ENCODE measurements at places on chromosomes 4 and X.

DNA sequence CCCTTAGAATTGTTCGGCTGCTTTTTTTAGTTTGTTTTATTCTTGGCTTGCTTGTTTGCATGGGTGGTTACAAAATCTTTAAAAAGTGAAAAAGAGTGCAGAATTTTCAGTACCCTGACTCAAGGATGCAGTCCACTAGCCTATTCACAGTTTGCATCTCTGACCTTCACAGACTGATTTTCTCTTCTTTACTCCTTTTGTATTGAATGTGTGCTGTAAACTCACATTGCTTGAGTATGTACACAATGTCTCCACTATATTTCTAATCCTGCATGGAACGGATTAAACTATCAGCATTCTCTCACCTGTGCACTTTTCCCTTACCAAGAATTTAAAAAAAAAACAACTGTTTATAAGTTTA, 22.2 kb upstream of the GPM6A start:
- DNase-seq = no peak

DNA sequence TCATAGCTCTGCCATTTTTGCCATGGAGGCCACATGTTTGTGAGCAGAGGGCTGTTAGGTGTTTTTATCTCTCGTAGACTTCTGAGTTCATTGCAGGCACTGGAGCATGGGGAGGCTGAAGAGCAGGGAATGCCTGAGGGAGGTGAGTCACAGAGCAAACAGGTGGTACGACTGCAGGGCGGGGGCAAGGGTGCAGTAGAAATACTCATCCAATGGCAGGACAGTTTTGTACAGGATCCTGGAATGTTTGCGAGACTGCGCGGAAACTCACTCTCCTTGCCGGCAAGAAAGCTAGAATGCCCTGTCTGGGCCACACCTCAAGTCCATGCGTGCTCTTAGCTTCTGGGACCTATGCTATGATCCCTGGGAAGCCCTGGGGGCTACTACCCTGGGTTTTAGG, 20.0 kb upstream of the VCX2 start:
- DNase-seq = no peak

DNA sequence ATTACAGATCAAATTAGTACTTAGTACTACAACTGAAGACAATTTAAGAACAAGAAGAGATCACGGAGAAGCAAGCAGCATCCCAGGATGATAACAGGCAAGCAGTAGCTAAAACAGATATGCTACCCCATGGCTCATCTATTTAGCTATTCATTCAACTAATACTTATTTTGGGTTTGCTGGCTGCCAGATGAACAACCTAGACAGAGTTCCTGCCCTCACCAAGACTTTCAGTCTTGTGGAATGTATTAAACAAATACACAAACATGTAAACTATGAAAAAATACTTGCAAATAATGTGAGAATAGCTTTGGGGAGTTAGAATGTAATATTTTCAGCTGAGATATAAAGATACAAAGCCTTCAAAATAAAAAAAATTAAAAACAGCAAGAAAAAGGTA, 2.4 kb upstream of the CORIN start:
- DNase-seq = no peak

GRCh38 chr4:42627885-42628646, 28.8 kb downstream of the ATP8A1 start:
- no peak for DNase-seq

GRCh38 chrX:1463581-1463980, 10.9 kb upstream of the ASMTL start:
- no peak for DNase-seq

GRCh38 chr4:38101563-38101962, 141.4 kb downstream of the PTTG2 start:
- DNase-seq = peak; percentile 71

GRCh38 chrX:124347242-124347641, 879 bp downstream of the SH2D1A start:
- no peak for DNase-seq

- no peak for DNase-seq
Measured at GRCh38 chrX:7286168-7286837, 138.3 kb upstream of the PUDP start.

GRCh38 chr4:155907556-155907955, 4.1 kb downstream of the TDO2 start:
- DNase-seq = no peak

- DNase-seq = peak; percentile 21
Measured at GRCh38 chr4:121252224-121252806, 88.2 kb upstream of the TNIP3 start.

GRCh38 chr4:112704322-112704721, 67.4 kb downstream of the LARP7 start:
- DNase-seq = no peak

DNA sequence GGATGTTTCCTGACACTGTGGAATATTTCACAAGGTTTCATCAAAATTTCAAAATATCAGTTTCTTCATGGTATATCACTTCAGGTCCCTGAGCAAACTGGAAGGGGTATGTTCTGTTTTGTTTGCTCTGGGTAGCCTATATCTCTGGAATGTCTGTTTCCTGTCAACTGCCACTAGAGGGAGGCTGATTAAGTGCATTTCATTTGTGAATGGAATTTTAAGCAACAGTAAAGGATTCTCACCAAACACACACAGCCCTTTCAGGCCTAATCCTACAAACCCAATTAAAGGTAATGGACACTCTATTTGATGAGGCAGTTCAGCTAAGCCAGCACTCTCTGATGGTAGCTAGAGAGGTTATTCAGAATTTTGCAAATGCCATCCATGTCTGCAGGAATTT, 307.1 kb downstream of the TEX13A start:
- DNase-seq = no peak

- no peak for DNase-seq
Measured at GRCh38 chrX:114787061-114787460, 203.2 kb downstream of the HTR2C start.

GRCh38 chr4:53529025-53529424, 62.3 kb downstream of the LNX1 start:
- DNase-seq = no peak

DNA sequence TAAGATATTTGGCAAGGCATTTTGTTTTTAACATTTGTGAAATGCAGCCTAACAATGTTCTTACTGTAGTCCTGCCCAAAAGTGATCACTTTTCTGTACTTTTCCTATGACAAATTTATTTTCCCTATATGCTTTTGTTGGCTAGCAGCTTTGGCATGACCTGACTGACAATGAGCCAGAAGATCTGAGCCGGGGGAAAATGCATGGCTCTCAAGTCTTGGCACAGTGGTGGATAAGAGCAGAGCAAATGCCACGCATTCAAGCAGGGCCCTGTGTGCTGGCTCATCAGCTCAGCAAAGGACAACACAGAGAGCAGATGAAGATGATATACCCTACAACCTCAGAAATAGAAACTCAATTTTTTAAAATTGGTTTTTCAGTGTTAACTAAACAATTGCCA, 187.3 kb downstream of the ANAPC10 start:
- no peak for DNase-seq

DNA sequence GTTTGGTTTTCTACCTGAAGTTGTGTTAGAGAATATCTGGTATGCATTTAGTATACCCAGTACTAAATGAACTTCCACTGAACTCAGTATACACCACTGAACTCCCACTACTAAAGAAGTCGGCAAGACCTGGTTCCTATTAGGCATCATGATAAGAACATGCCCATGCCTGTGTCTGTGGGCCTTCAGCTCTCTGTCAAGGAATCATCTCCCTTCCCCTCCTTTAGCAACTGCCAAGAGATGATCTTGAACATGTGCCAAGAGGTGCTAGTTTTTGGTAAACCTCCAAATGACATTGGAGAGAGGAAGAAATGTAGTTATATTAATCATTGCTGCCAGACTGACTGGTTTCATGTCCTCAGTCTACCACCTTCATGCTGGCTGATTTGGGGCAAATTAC, 113.2 kb downstream of the ATP10D start:
- DNase-seq = no peak

GRCh38 chr4:153506341-153507309, 40.5 kb downstream of the TMEM131L start:
- DNase-seq = no peak

DNA sequence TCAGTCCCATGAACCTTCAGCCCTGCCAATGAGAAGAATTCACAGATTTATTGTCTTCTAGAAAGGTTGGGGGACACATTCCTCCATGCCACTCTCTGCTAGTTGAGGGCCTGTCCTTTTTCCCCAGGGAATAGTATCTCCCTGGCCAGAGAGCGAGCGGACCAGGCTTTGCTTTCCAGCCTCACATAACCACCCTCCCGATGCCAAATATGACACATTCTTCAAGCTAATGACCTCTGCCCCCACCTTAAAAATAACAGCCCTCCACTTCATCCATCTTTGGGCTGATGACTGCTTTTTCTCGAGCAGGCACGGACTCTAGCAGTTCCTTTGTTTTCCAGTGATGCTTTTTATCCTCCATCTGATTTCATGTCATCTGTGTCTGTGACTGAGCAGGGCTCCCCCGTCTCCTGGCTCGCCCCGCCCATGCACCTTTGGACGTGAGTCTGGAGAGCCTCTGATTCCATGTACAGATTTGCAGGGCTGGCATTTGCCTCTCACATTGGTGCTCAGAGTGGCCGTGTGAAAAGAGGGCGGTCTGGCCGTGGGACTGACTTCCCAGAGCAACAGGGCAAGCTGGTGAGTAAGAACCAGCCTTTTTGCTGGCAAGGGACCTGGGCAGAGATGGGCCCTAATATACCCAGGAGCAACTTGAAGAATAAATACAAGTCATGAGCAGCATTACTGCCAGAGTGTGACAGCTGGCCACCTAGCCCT, 279.8 kb downstream of the BCOR start:
- no peak for DNase-seq

DNA sequence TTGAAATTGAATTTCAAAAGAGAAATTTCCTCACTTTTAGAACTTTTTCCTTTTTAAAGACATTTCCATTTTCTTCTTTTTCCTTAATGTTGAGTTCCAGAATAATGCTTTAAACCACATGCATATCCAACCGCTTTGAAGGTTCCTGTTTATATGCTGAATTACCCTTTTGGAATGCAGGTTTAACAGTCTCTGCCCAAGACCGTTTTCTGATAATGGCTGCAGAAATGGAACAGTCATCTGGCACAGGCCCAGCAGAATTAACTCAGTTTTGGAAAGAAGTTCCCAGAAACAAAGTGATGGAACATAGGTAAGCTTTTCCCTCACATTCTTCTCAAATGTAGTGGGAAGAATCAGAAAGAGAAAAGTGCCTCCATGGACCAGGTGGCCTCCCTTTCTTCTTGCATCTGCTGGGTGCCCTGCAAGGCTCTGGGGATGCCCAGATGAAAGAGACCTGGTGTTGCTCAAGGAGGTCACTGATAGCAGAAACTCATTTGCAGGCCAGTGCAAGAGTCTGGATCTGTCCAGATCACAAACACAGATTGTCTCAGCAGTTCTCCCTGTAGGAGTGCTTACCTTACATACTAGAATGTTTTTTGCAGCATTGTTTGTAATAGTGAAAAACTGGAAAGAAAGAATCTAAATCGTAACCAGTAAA, 42.9 kb downstream of the MOSPD2 start:
- peak; percentile 55 for DNase-seq

DNA sequence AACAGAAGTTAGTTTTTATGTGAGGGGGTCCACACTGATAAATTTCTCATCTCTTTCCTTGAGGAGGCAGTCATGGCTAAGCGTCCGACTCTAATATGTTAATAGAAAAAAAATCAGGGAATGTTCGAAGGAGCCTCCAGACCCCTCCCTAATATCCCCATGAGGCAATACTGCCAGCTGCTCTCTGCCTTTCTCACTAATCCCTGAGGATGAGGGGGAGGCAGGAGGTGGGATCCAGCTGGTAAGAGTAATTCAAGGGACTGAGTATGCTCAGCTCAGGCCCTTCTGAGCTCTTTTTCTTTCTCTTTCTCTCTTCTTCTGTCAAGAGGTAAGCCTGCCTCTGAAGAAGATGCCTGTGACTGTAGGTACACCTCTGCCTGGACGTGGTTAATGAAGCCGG, 51.7 kb downstream of the PIR start:
- no peak for DNase-seq

DNA sequence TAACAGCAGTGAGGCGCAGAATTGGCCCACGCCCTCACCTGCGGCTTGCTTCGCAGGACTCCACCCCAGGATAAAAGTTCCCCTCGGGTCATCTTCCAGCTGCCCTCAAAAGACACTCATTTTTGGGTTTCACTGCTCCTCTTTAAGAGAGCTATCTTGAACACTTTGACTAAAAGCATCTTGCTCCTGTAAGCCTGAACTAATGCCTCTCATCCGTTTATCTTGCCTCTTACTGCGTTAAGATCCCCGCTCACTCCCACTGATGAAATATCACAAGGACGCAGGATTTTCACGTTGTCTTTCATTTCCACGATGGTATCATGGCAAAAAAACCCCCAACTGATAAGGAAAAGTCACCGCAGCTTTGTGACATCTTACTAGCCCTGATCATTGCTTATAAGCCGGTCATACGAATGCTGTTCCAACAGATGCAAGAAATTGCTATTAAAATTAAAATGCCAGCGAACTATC, 591 bp upstream of the ACSL4 start:
- no peak for DNase-seq

DNA sequence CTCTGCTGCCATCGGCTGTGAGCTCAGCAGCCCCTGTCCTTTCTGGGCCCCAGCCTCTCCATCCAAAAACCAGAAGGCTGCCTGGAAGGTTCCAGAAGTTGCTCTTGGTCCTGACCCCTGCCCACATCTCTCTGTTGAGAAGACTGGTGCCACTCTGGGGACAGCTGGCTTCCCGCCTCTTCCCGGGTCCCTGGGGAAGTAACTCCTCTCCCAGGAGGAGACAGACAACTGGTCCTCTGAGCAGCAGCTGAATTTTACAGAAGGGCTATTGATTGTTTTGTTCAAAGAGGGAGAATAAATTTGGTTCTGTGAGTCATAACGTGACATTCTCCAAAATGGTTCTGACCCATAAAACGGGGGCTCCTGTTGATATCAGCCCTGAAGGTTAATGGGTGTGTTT, 61.2 kb downstream of the TRMT44 start:
- no peak for DNase-seq

DNA sequence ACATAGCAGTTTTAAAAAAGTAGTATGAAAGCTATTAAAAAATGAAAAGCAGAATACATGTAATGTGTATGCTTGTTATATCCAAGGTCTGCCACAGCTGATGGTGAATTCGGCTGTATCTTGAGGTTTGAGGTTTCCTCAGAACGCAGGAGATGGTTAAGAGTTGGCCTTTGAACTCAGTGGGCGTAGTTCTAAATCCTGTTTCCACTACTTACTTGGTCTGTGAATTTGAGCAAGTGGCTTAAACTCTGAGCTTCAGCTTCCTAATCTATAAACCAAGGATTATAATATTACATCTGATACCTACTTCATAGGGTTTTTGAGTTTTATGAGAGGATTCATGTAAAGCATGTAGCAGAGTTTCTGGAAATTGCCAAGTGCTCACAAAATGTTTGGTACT, 125.2 kb downstream of the STIM2 start:
- no peak for DNase-seq

DNA sequence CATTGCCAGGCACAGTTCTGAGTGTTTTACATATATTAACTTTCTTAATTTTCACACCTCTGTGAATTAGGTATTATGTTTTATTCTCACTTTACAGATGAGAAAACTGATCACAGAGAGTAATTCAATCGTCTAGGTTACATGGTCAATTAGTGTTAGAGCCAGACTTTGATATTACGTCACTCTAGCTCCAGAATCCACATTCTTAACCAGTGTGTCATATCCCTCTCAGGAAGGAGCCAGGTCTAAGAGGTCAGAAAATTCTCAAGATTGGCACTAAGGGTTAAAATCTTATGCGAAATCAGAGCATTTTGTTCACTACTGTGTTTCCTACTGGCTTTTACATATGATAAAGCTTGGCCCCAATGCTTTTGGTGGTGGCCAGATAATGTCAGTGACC, 7.4 kb downstream of the DMP1 start:
- DNase-seq = no peak
